ENCODE measurements at places on chromosomes 12 and 14.

DNA sequence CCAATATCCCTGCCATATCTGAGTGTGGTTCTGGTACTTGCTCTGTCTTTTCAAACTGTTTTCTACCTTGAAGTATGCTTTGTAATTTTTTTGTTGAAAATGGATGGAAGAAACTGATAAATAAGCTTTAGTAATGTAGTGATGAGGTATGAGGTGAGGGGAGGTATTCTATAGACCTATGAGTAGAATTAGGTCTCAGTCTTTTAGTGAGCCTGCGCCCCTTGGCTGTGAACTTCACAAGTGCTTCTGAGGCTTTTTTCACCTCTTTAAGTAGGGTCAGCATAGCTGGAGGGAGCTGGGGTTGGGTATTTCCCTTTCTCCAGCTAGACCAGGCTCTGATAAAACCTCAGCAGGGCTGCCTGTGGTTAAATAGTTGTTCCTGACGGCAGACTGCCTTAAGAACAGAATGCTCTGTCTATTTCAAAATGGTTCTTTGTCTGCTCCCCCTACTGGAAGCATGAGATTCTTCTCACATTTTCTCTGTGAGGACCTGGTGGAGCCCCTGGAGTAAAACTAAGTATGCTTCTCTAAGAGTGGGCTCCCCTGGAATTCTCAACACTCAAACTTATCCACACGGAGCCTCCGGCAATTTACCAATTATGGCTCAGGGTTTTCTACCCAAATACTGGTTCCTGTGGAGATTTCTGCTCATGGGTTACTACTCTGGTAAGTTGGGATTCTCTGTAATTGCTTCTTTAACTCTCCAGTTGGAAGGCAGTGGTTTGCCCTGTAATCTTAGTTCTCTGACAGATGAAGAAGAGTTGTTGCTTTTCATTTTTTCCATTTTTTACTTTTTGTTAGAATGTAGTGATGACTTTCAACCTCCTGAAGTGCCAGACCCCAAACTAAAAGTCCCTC, 13.1 kb downstream of the KRT5 start:
- H3K36me3 ChIP-seq, result no peaks in the 10 kb centered on the region
- no peak for DNase-seq
- H3K27ac ChIP-seq, result no peak overlapping the region
- no peak overlapping the region for H3K4me3 ChIP-seq

- no peaks in the 10 kb centered on the region for H3K27me3 ChIP-seq
- no peak overlapping the region for H3K4me3 ChIP-seq
Observed at GRCh38 chr12:101018540-101018939, 191.5 kb downstream of the SLC5A8 start.

DNA sequence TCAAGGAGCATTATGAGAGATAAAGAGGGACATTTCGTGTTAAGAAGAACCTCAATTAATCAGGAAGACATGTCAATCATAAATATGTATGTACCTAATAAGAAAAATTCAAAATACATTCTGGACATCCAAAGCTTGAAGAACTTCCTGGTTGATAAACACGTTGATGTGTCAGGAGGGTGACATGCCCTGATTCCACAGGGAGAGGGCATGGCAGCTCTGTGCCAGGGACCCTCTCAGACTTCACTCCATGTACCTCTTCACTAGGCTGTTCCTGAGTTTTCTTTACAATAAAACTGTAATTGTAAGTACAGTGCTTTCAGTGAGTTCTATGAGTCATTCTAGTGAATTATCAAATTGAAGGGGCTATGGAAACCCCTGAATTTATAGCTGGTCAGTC, 163.5 kb downstream of the CFAP54 start:
- DNase-seq, result no peak
- no peaks in the 10 kb centered on the region for H3K36me3 ChIP-seq
- H3K4me1 ChIP-seq, result no peaks in the 10 kb centered on the region
- H3K27me3 ChIP-seq, result no peaks in the 10 kb centered on the region

GRCh38 chr14:102652194-102652593, 59.7 kb downstream of the RCOR1 start:
- DNase-seq, result no peak
- H3K4me3 ChIP-seq, result no peak overlapping the region
- no peaks in the 10 kb centered on the region for H3K4me1 ChIP-seq
- no peaks in the 10 kb centered on the region for H3K36me3 ChIP-seq
- no peak overlapping the region for H3K27ac ChIP-seq
- H3K27me3 ChIP-seq, result no peaks in the 10 kb centered on the region

DNA sequence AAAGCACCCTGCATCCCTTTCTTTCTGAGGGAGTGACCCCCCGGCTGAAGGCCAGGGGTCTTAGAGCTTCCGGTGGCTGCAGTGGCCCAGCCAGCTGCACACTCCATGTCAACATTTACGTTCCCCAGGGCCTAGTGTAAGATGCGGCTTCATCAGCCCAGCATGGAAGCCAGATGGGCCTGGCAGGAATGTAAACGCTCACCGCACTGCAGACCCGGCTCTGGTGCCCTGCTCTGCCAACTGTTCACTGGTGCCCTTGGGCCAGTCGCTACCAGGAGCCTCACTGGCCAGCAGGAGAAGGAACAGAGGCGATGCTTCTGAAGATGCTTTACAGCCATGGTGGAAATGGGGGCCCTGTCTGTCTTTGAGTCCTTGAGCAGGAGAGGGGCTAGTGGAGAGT, 8.6 kb upstream of the TMEM119 start:
- H3K36me3 ChIP-seq, result no peaks in the 10 kb centered on the region
- H3K4me1 ChIP-seq, result no peaks in the 10 kb centered on the region
- no peak for DNase-seq
- H3K27me3 ChIP-seq, result no peaks in the 10 kb centered on the region
- no peak overlapping the region for H3K27ac ChIP-seq

DNA sequence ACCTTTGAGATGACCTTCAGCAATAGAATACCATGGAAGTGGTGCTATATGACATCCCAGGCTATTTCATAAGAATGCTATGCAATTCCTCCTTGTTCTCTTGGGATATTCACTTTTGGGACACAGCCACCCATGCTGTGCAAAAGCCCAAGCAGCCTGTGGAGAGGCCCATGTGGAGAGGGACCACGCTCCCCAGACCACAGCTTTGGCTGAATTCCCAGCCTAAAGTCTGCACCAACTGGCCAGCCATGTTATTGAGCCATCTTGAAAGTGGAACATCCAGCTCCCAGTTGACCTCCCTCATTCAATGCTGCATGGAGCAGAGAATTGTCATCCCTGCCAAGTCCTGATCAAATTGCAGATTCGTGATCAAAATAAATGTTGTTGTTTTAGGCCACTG, 275.1 kb downstream of the SUDS3 start:
- H3K27ac ChIP-seq, result no peak overlapping the region
- no peak for DNase-seq
- H3K36me3 ChIP-seq, result no peaks in the 10 kb centered on the region
- H3K4me3 ChIP-seq, result no peak overlapping the region
- H3K4me1 ChIP-seq, result no peaks in the 10 kb centered on the region

GRCh38 chr12:76055393-76055792, 23.8 kb upstream of the PHLDA1 start:
- H3K36me3 ChIP-seq, result peaks cover 98% of the 10 kb centered on the region
- no peak overlapping the region for H3K4me3 ChIP-seq
- no peak overlapping the region for H3K27ac ChIP-seq
- H3K27me3 ChIP-seq, result no peaks in the 10 kb centered on the region
- no peak for DNase-seq
- no peaks in the 10 kb centered on the region for H3K4me1 ChIP-seq

GRCh38 chr12:27193854-27194544, 50.1 kb upstream of the STK38L start:
- H3K36me3 ChIP-seq, result no peaks in the 10 kb centered on the region
- H3K4me3 ChIP-seq, result no peak overlapping the region
- H3K27me3 ChIP-seq, result no peaks in the 10 kb centered on the region
- no peak overlapping the region for H3K27ac ChIP-seq

DNA sequence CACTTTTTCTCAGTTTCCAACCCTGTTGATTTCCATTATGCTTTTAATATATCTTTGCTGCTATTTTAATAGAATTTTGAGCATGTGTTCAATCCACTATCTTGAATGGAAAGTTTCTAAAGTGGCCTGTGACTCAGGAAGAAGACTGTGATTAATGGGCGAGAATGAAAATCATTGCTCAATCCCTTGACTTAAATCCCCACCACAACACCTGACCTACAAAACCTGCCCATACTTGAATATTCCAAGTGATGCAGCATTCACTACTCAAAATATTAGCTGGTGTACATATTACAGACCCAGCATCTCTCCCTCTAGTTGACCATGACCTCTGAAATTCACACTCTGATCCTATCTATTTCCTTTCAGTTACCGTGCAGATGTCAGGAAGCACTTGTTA, 1.3 kb upstream of the OAS3 start:
- peaks cover 5% of the 10 kb centered on the region for H3K36me3 ChIP-seq
- DNase-seq, result no peak
- no peaks in the 10 kb centered on the region for H3K27me3 ChIP-seq
- no peak overlapping the region for H3K27ac ChIP-seq
- H3K4me1 ChIP-seq, result peaks cover 30% of the 10 kb centered on the region
- no peak overlapping the region for H3K4me3 ChIP-seq

GRCh38 chr12:93913845-93914244, 234.5 kb upstream of the PLXNC1 start:
- no peaks in the 10 kb centered on the region for H3K27me3 ChIP-seq
- H3K4me1 ChIP-seq, result peaks cover 3% of the 10 kb centered on the region
- no peaks in the 10 kb centered on the region for H3K36me3 ChIP-seq
- no peak overlapping the region for H3K27ac ChIP-seq

DNA sequence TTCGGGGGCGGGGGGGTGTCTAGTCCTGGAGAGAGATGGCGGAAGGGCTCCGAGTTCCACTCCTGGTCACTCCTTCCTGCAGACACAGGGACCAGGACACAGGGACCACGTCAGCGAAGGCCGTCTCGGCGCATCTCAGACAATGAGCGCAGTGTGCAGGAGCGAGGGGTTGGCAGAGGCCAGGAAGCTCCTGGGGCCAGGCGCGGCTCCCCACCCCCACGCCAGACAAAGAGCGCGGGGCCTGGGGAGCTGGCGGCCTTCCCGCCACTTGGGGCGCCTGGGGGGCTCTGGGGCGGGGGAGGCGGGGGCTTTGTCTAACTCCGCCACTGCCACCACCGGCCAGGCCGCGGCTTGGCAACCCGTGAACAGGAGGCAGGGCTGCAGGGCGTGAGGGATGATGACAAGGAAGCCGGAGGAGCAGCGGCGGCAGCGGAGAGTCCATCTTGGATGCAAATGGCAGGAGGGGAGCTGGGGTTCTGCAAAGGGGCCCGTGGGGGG, 2.2 kb downstream of the CDK2AP1 start:
- H3K4me3 ChIP-seq, result no peak overlapping the region
- peaks cover 30% of the 10 kb centered on the region for H3K4me1 ChIP-seq
- H3K27me3 ChIP-seq, result no peaks in the 10 kb centered on the region
- DNase-seq, result no peak
- H3K36me3 ChIP-seq, result peaks cover 35% of the 10 kb centered on the region

GRCh38 chr12:120091371-120092090, 25.0 kb downstream of the RAB35 start:
- peaks cover 36% of the 10 kb centered on the region for H3K36me3 ChIP-seq
- no peak overlapping the region for H3K27ac ChIP-seq
- H3K27me3 ChIP-seq, result no peaks in the 10 kb centered on the region
- peaks cover 14% of the 10 kb centered on the region for H3K4me1 ChIP-seq
- no peak overlapping the region for H3K4me3 ChIP-seq
- no peak for DNase-seq

- no peak overlapping the region for H3K4me3 ChIP-seq
- no peaks in the 10 kb centered on the region for H3K36me3 ChIP-seq
- H3K4me1 ChIP-seq, result peaks cover 26% of the 10 kb centered on the region
- no peak overlapping the region for H3K27ac ChIP-seq
Observed at GRCh38 chr14:105090493-105091053, 25.3 kb upstream of the GPR132 start.

DNA sequence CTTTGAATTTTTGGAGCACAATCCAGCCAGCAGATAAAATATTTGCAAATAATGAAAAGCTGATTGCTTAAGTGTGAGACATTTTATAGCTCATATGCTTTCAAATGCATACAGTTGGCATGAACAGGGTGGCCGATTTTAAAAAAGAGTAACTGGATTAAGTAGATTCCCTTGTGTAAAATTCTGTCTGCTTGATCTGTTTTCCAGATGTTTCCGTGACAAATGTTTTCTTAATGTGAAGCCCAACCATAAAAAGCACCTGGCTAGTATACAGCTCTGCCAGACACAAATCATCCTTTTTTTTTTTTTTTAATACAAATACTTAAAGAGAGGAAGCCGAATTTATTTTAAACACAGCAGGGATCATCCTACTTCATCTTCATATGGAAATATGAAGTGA, 440.7 kb downstream of the CCER1 start:
- H3K27me3 ChIP-seq, result no peaks in the 10 kb centered on the region
- no peaks in the 10 kb centered on the region for H3K36me3 ChIP-seq
- no peak for DNase-seq
- H3K4me1 ChIP-seq, result no peaks in the 10 kb centered on the region

DNA sequence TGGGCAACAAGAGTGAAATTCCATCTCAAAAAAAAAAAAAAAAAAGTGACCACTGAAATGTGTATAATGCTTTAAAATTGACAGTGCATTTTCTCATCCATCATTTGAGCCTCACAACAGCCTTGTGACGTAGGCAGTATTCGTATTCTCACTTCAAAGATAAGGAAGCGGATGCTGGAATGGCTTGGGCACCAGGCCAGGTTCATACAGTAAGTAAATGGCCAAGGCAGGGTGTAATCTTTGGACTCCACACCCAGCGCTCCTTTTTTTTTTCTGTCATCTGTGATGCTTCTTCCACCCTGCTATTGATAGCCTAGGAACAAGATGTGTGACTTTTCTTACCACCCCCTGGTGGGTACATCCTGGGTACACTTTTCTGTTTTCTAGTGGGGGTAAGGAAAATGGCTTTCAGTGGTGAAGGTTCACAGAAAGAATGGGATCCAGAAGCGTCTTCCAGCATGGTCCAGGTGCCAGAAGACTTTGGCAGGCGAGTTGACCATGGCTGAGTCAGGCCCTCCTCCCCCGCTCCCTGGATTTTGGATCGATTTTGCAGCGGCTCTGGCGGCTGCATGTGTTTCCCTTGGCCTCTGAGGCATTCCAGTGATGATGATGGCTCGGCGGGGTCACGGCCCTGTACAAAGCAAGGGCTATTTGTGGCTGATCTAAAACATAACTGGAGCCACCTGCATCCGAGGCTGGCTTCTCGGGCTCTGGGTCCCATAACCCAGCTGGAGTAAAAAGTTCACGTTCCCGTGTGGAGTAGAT, 110.6 kb downstream of the CACNA1C start:
- H3K4me3 ChIP-seq, result no peak overlapping the region
- no peak for DNase-seq
- no peak overlapping the region for H3K27ac ChIP-seq
- no peaks in the 10 kb centered on the region for H3K4me1 ChIP-seq
- H3K36me3 ChIP-seq, result no peaks in the 10 kb centered on the region

DNA sequence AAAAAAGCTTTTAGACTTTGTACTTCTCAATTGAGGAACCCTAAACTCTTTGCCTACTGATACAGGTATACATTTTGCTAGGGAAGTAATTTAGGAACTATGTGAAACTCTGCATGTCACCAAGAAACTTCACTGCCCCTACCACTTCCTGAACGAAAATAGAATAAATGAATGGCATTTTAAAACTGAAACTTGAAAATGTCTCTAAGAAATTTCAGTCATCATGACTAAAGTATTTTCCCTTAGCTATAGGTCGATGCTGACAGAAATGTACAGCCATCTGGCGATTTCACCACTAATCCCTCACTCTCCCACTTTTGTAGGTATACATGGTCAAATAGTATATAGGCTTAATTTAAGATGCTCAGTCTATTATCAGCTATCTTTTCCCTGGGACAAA, 194.9 kb upstream of the SYT10 start:
- no peak for DNase-seq
- H3K4me1 ChIP-seq, result no peaks in the 10 kb centered on the region
- H3K27ac ChIP-seq, result no peak overlapping the region
- H3K36me3 ChIP-seq, result no peaks in the 10 kb centered on the region
- H3K27me3 ChIP-seq, result no peaks in the 10 kb centered on the region

Data from DND-41 (cell line).